ENCODE measurements at places on chromosomes 11 and 22. TPM values are rescaled to one million over a fixed set of nuclear protein-coding genes. Genes with fewer than 3 reads are reported as not detected.

SEZ6L gene
- total RNA-seq = 0.92 TPM

ANAPC15 gene
- 13.5 TPM for total RNA-seq

CYB5R3 gene
- total RNA-seq = 62.8 TPM

SPI1 gene
- total RNA-seq = 5.0 TPM

SIDT2 gene
- total RNA-seq = 24.7 TPM

C11orf42 gene
- total RNA-seq = not detected

Measured in tongue (tissue), 3 donors.